ENCODE measurements at places on chromosomes 5 and 9.

DNA sequence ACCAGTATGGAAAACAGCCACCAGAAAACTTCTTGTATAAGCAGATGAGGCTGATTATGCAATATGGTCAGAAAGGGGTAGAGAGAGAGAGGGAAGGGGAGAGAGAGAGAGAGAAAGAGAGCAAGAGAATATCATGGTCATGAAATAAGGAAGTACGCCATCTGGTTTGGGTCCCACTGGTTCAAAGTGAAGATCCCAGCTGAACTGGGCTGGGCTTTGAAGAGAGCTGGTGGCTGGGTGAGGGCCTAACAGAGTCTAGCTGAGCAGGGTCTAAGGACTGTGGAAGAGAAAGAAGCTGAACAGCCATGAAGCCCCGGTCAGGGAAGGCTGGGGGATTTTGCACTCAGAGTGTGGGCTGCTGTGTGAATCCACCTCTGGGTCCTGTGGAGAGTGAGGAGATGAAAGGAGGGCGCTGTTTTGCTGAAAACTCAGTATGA, 14.6 kb downstream of the TRIM14 start:
- DNase-seq = no peak

DNA sequence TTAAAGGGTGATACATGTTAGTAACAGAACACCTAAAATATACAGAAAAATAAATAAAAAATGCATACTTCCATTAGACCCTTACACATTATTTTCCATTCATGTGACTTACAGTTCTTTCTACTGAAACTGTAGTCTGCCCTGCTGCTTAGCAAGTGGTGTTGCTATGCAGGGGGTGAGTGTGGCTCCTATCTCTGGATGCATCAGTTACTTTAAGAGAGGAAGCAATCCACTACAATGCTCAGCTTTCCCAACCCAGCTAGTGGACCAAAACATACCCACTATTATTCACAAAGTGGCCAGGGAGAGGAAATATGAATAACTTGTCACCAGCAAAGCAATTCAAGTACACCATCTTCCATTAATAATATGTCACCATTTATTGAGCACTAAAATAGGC, 121.8 kb downstream of the DOCK2 start:
- DNase-seq = no peak

- no peak for DNase-seq
Observed at GRCh38 chr5:117859176-117859575, 1129.2 kb downstream of the DTWD2 start.

- peak; percentile 66 for DNase-seq
Observed at GRCh38 chr9:132590318-132591182, 8.1 kb downstream of the BARHL1 start.

- no peak for DNase-seq
Observed at GRCh38 chr5:93163010-93163663, 417.9 kb downstream of the NR2F1-AS1 start.

- no peak for DNase-seq
Observed at GRCh38 chr9:135857843-135858242, 49.5 kb downstream of the CAMSAP1 start.

DNA sequence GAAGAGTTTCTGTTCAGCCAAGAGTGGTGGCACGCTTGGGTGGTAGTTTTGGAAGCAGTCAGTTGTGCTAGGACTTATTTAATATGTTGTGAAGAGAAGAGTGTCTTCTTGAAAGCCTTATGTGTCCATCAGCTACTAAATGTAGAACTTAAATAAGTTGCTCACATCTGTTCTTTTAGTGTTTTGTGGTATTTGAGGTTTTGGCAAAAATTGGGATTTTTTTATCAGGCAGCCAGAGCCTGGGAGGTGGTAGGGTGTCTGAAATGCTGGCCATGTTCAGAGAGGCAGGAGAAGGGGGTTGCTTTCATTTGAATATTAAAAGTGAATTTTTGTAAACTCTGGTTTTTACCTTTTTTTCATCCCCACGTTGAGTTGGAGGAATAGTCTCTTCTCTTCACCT, 24.2 kb upstream of the ZBTB34 start:
- no peak for DNase-seq

- DNase-seq = no peak
Observed at GRCh38 chr9:120918931-120919842, 7.4 kb downstream of the TRAF1 start.

DNA sequence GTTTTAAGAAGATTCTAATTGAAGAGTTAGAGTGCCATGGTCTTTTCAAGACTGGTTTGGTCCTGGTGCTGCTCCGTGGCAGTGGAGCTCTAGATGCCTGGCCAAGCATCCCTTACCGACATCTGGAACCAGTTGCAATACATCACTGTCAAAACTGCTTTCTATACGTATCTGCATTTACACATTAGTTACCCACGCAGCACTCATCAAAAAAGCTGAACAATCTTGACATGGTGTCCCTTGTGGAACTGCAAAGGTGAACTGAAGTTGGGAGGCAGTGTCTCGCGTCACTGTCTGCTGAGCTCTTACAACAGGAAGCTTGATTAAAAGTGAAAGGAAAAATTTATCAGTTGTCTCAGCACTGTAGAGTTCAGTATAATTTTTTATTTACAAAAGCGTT, 82.6 kb downstream of the PBX3 start:
- DNase-seq = no peak

GRCh38 chr5:144139586-144139985, 30.9 kb downstream of the YIPF5 start:
- no peak for DNase-seq

- no peak for DNase-seq
Observed at GRCh38 chr9:4690144-4690543, 10.8 kb downstream of the CDC37L1 start.

GRCh38 chr5:143931986-143932385, 120.0 kb downstream of the HMHB1 start:
- DNase-seq = no peak

DNA sequence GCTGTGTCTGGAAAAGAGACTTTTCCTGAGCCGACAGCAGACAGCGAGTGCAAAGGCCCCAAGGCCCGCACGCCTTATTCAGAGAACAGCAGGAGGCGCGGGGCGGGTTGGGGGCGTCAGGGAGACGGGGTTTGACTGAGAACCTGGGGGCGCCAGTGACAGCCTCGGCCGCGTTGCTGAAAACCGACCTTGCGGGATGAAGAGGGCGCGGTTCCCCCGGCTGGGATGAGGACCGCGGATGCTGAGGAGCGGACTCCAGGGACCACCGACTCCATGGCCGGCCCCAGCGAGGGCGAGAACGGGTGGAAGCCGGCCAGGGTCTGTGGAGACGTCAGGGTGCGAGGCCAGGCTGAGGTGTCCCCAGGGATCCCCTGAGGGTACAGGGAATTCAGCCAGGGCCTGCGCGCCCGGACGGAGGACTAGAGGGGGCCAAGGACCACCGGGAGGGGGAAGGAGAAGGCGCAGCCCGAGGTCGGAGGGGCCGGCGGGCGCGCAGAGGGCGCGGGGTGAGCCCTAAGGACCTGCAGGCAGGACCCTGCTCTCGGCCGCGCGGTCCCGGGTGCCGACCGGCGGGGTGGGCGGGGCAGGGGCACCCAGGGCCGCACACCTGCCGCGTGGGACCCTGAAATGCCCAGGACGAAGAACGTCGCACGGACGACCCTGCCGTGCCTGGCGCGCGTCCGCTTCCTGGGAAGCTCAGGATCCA, 837 bp upstream of the AHRR start:
- DNase-seq = no peak

- no peak for DNase-seq
Observed at GRCh38 chr9:33439731-33440130, 7.7 kb downstream of the AQP3 start.

DNA sequence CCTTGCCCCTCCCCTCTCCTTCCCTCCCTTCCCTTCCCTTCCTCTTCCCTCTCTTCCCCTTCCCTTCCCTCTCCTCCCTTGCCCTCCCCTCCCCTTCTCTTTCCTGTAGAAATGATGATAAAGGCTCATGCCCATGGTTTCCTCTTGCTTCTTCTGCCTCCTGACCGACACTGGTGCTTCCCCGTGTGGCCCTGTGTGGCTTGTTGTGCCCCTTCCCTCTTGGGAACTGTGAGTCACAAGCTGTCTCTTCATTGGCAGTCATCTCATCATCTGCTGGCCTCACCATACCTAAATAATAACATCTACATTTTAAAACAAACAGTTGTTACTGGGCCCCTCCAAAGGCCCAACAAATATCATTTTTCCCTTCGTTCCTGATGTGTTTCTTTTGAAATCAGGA, 11.7 kb upstream of the CARNMT1 start:
- no peak for DNase-seq

DNA sequence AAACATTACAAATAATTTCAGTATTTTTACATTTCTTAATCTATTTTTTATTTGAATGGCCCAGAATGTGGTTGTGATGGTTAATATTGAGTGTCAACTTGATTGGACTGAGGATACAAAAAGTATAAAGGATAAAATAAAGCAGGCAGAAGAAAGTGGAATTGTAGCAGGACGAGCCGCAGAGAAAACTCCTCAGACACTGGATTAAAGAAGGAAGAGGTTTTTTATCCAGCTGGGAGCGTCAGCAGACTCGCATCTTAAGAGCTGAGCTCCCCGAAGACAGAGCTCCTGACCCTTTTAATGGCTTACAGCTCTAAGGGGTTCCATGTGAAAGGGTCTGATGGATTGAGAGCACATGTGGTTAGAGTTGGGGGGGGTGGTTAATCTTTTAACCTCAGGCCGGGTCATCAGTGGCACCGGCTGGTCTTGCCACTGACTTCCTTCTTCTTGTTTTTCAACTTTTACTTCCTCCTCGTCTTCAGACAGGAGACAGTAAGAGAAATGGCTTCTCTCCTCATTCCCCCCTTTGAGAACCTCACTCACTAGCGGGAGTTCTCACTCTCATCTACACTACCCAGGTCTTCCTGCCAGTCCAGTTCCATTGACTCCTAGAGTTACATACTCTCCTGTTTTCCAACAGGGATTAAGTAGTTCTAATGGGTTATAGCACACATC, 80.0 kb downstream of the TMEM161B start:
- no peak for DNase-seq

- DNase-seq = no peak
Observed at GRCh38 chr5:31692561-31693221, 53.8 kb downstream of the PDZD2 start.

- peak; percentile 75 for DNase-seq
Observed at GRCh38 chr5:134114886-134115805, 665 bp downstream of the TCF7 start.

DNA sequence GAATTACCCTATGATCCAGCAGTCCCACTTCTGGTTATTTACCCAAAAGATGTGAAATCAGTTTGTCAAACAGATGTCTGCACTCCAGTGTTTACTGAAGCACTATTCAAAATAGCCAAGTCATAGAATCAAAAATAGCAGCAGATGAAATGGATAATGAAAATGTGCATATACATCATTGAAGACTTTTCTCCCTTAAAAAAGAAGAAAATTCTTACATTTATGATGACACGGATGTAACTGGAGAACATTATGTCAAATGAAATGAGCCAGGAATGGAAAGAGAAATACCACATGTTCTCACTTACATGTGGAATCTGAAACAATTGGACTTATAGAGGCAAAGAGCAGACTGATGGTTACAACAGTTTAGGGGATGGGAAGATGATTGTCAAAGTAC, 21.5 kb upstream of the PLEKHG4B start:
- no peak for DNase-seq

- DNase-seq = no peak
Observed at GRCh38 chr9:78146241-78146640, 89.6 kb upstream of the CEP78 start.

- DNase-seq = peak; percentile 51
Observed at GRCh38 chr5:152164860-152165259, 240.2 kb upstream of the GLRA1 start.

- no peak for DNase-seq
Observed at GRCh38 chr5:5705010-5705409, 282.5 kb downstream of the ICE1 start.

DNA sequence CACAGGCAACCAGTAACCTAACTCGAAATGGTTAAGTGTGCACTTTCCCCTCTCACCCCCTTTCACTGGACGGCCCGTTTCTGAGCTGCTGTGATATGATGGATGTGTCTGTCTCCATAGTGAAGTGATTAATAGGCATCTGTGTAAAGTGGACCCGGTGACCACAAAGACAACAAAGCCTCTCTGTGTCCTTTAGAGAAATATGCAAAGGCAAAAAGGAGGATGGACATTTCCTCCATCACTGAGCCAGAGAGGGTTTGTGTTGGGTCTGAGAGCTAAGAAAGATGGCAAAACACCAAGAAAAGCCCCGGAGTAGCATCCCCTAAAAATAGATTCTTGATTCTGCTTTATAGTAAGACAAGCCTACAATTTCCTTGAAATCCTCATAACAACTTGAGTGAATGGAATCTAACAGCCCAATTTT, 120.6 kb downstream of the SEMA6A start:
- DNase-seq = no peak

DNA sequence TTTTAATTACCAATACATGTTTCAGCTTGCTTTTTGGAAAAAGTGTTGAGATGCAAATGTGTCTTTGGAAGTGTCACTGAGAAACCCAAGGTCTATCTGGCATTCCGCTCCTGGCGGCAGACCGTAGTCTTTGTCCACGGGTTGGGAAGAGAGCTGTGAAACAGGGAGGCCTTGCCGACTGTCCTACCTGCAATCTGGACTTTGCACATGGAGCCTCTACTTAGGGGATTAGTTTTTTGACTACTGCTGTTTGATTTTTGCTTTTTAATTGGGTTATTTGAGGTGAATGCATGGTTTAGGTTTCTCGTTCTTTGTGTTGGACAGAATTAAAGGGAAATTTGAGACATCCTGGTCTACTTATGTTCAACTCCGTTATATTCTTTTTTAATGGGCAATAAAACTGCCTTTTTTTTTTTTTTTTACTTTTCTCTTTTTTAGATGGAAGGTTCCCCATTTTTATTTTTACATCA, 25.7 kb downstream of the TRIO start:
- DNase-seq = no peak

GRCh38 chr9:124291801-124292396, 34.1 kb downstream of the NEK6 start:
- no peak for DNase-seq

- DNase-seq = no peak
Observed at GRCh38 chr9:125496313-125496834, 210.6 kb downstream of the MAPKAP1 start.

GRCh38 chr9:35828716-35829083, at the start of gene FAM221B:
FAM221B (minus strand) TSS chr9:35828732; CDS start chr9:35826161, 2,571 bp downstream.
- peak; percentile 89 for DNase-seq

GRCh38 chr9:115615821-115616665, 498.1 kb upstream of the TNC start:
- DNase-seq = no peak

- DNase-seq = no peak
Observed at GRCh38 chr5:91307048-91307447, 76.1 kb downstream of the ARRDC3 start.

DNA sequence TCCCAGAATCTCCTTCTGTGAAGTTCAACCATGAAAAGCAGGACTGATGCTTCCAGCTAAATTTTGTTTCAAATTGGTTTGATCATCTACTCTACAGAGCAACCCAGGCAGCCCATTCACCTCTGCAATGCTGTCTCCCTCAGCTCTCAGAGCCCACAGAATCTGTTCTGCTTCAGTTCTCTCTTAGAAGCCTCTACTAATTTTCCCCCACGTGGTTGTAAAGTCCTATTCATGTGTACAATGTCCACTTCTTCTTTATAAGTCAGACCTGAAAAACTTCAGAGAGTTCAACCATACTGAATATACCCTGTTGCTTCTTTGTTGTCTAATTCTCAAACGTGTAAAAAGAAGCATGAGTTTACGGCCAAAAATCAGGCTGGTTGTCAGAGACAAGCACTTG, 21.3 kb upstream of the FAM13B start:
- DNase-seq = no peak

GRCh38 chr9:90097237-90097636, 492.4 kb downstream of the GADD45G start:
- DNase-seq = no peak

Data from ecto neural progenitor cell (in vitro differentiated cells).